ENCODE measurements at places on chromosomes 11 and 22.

DNA sequence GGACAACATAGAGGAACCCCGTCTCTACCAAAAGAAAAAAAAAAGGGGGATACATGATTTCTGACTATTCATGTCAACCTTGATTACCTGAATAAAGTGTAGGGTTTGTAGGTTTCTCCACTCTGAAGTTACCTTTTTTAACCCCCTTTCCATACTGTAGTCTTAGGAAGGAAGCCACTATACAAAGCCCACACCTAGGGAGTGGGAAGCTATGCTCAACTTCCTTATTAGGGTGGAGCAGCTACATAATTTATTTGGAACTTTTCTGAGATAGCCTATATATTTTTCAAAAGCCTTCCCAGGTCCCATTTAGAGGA lies 582 bp upstream of the ATP6V1E1 start:
- no peak for DNase-seq

DNA sequence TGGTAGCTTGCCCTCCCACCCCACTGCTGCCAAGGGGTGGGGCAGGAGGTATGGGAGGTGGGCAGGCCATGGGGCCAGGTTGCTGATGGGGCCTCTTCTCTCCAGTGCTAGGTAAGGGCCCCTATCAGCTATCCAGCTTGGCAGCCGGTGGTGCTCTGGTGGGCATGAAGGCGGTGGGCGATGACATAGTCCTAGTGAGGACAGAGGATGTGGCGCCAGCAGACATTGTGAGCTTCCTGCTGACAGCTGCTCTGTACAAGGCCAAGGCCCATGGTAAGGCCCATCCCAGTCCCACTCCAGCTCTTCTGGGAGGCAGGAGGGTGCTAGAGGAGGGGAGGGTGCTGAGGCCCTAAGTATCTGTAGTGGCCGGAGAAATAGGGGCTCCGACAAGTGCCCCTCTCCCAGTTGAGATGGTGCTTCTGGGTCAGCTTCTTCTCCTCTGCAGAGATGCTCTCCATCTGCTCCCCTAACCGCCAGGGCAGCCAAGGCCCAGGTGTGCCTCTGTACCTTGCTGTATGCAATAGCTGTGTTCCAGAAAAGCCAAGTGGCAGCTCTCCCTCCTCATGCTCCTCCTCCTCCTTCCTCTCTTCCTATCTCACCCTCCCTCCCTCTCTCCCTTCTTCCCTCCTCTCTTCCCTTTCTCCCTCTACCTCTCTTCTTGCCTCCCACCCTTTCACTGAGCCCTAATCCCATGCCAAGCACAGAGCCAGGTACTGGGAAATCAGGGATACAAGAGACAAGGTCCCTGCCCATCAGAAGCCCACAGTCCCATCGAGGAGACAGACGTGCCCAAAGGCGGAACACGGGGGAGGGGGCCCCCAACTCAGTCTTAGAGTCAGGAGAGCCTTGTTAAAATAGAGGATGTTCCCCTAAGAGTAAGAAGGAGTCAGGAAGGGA lies 55.3 kb downstream of the OTOG start:
- peak; percentile 4 for DNase-seq

DNA sequence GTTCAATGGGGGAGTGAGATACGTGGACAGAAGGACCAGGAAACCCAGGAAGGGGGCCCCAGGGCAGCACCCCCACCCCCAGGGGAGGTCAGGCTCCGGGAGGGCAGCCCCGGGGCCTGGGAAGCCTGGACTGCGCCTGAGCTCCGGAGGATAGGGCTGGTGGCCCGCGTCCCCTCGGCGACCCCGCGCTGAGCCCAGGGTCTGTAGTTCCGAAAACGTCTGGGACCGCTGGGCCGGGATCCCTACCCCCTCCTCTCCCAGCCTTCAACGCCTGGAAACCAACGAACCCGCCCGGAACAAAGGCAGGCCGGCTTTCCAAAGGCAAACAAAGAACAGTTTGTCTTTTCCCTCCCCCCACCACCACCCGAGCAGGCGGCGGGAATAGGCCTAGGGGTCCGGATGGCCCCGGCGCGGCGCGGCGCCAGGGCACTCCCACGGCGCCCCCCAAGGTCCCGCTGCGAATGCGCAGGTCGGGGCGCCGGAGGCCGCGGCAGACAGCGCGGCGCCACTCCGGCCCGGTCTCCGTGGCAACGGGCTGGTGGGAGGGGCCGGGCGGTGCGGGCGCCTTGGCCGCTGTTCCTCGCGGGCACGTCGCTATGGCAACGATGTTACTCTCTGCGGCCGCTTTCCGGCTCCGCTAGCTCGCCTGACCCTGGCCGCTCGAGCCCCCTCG lies 58.5 kb downstream of the IGLL1 start:
- peak; percentile 98 for DNase-seq

- no peak for DNase-seq
Observed at GRCh38 chr11:129148487-129148886, 43.6 kb downstream of the ARHGAP32 start.

- no peak for DNase-seq
Observed at GRCh38 chr11:123143921-123144320, 51.1 kb downstream of the CLMP start.

- no peak for DNase-seq
Observed at GRCh38 chr11:84740050-84740449, 887.1 kb downstream of the DLG2 start.

DNA sequence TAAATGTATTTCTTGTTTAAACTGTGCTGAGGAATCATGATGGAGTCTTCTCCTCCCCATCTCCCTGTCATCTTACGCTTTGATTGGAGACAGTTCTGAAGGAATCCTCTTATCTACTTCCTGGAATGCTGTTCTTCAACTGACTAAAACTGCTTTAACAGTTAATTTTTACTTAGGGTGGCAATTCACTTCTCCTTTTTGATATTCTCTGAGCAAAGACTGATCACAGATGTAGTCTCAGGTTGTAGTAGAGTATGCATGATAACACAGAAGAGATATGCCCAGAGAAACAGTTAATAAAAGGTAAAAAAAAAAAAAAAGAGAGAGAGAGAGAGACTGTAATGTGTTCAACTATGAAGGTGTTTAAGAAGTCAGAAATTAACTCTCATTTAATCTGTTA lies 1.4 kb upstream of the CASP5 start:
- DNase-seq, result no peak

Measured in GM03348 (cell line).